ENCODE measurements at places on chromosomes 7 and 10.

GRCh38 chr7:133429371-133429770, 176.5 kb downstream of the EXOC4 start:
- DNase-seq = no peak

- no peak for DNase-seq
These were observed 34.8 kb upstream of the AGR2 start for GRCh38 chr7:16839646-16840045.

- no peak for DNase-seq
These were observed 275.9 kb downstream of the EXOC4 start for GRCh38 chr7:133528796-133529195.

GRCh38 chr10:106083572-106083971, 1080.9 kb downstream of the SORCS1 start:
- DNase-seq = no peak

DNA sequence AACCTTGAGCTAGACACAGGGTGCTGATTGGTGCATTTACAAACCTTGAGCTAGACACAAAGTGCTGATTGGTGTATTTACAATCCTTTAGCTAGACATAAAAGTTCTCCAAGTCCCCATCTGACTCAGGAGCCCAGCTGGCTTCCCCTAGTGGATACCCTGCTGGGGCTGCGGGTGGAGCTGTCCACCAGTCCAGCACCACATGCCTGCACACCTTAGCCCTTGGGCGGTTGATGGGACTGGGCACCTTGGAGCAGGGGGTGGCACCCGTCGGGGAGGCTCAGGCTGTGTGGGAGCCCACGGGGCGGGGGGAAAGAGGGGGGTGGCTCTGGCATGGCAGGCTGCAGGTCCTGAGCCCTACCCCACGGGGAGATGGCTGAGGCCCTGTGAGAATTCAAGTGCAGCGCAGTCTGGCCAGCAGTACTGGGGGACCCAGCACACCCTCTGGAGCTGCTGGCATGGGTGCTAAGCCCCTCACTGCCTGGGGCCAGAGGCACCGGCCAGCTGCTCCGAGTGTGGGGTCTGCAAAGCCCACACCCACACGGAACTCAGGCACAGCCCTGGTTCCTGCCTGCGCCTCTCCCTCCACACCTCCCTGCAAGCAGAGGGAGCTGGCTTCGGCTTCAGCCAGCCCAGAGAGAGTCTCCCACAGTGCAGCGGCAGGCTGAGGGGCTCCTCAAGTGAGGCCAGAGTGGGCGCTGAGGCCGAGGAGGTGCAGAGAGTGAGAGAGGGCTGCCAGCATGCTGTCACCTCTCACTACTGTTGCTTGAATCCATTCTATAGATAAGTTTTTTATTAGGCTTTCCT, 369.8 kb upstream of the SMIM30 start:
- DNase-seq = no peak

GRCh38 chr7:106641416-106641815, 19.5 kb downstream of the CCDC71L start:
- no peak for DNase-seq

GRCh38 chr7:108129018-108129965, 869 bp downstream of the LAMB4 start:
- no peak for DNase-seq

DNA sequence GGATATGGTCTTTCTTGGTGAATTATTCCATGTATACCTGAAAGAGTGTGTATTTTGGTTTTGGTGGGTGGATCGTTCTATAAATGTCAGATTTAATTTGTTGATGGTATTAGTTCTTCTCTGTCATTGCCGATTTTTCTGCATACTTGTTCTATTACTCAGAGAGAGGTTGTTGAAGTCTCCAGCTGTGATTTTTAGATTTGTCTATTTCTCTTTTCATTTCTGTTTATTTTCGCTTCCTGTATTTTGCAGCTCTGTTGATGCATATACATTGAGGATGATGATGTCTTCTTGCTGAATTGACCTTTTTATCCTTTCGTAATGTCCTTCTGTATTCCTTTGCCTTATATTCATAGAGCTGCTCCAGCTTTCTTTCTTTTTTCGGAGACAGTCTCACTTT, 12.1 kb upstream of the BHLHA15 start:
- DNase-seq = no peak

DNA sequence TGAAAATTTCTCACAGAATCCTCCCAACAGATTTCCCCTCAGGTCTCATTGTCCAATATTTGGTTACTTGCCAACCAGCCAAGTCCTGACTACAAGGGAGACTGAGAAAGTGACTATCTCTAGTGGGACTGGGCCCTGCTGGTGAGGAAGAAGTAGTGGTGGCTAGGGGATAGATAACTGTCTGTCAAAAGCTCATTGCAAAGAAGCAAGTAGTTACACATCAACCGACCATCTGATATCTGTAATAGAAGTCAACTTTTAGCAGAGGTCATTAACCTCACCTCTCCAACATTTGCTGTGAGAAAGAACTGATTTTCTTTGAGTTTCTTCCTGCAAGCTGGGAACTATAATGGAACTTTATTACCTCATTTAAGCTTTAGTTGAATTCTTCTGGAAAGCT, 15.2 kb downstream of the STAMBPL1 start:
- DNase-seq = no peak

DNA sequence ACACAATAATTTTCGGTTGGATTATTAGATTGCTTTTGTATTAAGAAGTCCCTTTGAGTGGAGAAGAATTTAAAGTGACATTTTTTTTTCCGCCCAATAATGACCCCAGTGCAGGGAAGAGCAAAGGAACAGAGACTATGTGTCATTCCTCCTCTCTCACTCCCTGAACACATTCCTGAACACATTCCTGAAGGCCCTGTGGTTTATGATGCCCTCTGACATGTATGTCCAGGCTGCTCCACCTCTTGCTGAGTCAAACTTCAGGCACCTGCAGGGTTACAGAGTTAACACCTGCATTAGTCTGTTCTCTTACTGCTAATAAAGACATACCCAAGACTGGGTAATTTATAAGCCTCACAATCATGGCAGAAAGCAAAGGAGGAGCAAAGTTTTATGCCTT, 704.0 kb upstream of the LRRN3 start:
- no peak for DNase-seq

- no peak for DNase-seq
These were observed 178.0 kb downstream of the JCAD start for GRCh38 chr10:29881336-29881771.

- no peak for DNase-seq
These were observed 121.4 kb upstream of the CHST15 start for GRCh38 chr10:124214610-124215375.

GRCh38 chr10:95588025-95588424, 26.9 kb upstream of the SORBS1 start:
- DNase-seq = no peak

Measured in neural progenitor cell (in vitro differentiated cells).